ENCODE measurements at places on chromosomes 7 and 10. TPM values are rescaled to one million over a fixed set of nuclear protein-coding genes. Genes with fewer than 3 reads are reported as not detected.

CHN2 gene
- not detected for total RNA-seq

DGKB gene
- not detected for total RNA-seq

PPP1R17 gene
- total RNA-seq: not detected

GRM3 gene
- not detected for total RNA-seq

GRM8 gene
- not detected for total RNA-seq

PIK3AP1 gene
- 4.5 TPM for total RNA-seq

IDI1 gene
- total RNA-seq: 75.5 TPM

ADAM12 gene
- 43.4 TPM for total RNA-seq

ANKRD30A gene
- total RNA-seq: not detected

PDE1C gene
- 43.5 TPM for total RNA-seq

HTR7 gene
- 20.5 TPM for total RNA-seq

PPP1R9A gene
- total RNA-seq: 0.25 TPM

TMEM196 gene
- not detected for total RNA-seq

NDUFB8 gene
- total RNA-seq: 184 TPM

CXCL12 gene
- total RNA-seq: 0.81 TPM

FAM180A gene
- total RNA-seq: 3.4 TPM

ZNF735 gene
- total RNA-seq: not detected

- DNase-seq: no peak
Measured at GRCh38 chr7:26553582-26553981, 261.9 kb downstream of the SNX10 start.

GRCh38 chr7:92797693-92798092 is 38.7 kb downstream of the CDK6 start:
- DNase-seq: peak; percentile 80

GRCh38 chr10:8499312-8499711 is 444.8 kb downstream of the GATA3 start:
- peak; percentile 23 for DNase-seq

- DNase-seq: no peak
Measured at GRCh38 chr10:118148247-118148646, 101.5 kb upstream of the RAB11FIP2 start.

DNA sequence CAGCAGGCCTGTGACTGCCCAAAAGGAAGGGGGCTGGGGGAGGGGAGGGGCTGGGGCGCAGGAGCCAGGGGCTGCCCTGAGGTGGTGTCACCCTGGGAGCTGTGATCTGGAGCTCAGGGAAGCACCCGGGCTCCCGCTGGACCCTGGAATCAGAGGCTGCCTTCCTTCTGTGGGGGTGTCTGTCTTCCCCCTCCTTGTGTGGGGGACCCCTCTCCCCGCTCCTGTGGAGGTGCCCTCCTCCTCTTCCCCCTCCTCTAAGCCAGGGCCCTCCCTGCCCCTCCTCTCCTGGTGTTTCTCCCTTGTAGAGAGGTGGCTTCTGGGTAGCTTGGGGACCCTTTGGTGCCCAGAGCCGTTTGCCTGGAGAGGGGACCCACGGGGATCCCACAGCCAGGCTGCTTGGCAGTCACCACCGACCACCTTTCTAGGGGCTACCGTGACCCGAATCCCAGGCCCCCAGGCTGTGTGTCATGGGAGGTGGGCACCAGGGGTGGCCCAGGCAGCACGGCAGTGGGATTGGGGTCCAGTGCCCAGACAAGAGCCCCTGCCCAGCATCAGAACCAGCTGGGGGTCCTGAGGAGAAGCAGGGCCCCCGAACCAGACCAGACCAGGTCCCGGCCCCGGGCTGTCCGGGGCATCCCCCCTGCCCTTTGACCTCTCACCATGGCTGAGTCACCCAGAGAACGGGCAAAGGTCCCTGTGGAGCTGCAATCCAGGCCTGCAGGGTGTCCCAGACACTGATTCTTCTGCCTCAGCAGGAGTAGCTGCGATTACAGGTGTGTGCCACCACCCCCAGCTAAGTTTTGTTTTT is 741 bp downstream of the PRAP1 start:
- no peak for DNase-seq

- DNase-seq: no peak
Measured at GRCh38 chr7:51456-52068, 140.8 kb upstream of the FAM20C start.

DNA sequence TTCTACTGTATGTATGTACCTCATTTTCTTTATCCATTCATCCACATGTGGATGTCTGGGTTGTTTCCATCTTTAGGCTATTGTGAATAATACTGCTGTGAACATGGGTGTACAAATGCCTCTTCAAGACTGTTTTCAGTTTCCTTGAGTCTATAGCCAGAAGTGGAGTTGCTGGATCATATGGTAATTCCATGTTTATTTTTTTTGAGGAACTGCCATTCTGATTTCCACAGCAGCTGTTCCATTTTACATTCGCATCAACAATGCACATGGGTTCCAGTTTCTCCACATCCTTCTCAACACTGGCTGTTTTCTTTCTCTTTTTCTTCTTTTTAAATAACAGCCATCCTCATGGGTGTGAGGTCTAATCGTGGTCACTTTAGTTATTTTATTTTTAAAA is 69.9 kb upstream of the CTBP2 start:
- no peak for DNase-seq

DNA sequence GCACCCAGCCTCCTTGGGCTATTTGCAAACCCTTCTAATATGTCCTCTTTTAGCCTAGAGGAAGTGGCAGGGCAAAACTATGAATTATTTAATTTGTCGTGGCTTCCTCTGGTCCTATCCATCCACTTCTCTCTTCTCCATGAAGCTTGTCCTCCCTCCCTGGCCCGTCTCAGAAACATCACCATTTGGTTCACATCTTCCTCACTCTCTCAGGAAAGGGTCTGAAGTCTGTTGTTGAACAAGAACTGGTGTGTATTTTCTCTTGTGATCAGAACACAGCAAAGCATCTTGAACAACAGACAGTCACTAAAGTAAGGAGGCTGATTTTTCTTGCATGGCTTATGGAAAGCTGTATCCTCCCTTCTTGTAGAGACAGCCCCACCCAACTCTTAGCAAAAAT is 550.1 kb upstream of the NRP1 start:
- no peak for DNase-seq

DNA sequence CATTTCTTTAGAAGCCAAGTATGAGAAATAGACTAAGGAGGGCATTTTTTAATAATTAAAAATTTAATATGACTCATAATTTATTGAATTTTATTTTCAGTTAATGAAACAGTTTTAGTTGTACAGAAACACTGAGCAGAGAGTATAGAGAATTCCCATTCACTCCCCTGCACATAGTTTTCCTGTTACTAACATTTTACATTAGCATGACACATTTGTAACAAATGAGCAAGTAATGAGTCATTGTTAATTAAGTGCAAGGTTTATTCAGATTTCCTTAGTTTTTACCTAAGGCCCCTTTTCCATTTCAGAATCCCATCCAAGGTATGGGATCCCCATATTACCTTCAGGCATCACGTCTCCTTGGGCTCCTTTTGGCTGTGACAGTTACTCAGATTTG is 271.5 kb upstream of the FZD8 start:
- peak; percentile 69 for DNase-seq

GRCh38 chr10:124898471-124898870 is 43.5 kb upstream of the ZRANB1 start:
- no peak for DNase-seq

GRCh38 chr7:32161708-32162107 is 91.5 kb upstream of the PDE1C start:
- DNase-seq: peak; percentile 96

- DNase-seq: peak; percentile 8
Measured at GRCh38 chr7:24786306-24786705, 29.0 kb upstream of the GSDME start.

- DNase-seq: no peak
Measured at GRCh38 chr10:1381339-1381738, 325.2 kb downstream of the WDR37 start.

- no peak for DNase-seq
Measured at GRCh38 chr10:49151025-49151445, 17.2 kb upstream of the FAM170B start.

DNA sequence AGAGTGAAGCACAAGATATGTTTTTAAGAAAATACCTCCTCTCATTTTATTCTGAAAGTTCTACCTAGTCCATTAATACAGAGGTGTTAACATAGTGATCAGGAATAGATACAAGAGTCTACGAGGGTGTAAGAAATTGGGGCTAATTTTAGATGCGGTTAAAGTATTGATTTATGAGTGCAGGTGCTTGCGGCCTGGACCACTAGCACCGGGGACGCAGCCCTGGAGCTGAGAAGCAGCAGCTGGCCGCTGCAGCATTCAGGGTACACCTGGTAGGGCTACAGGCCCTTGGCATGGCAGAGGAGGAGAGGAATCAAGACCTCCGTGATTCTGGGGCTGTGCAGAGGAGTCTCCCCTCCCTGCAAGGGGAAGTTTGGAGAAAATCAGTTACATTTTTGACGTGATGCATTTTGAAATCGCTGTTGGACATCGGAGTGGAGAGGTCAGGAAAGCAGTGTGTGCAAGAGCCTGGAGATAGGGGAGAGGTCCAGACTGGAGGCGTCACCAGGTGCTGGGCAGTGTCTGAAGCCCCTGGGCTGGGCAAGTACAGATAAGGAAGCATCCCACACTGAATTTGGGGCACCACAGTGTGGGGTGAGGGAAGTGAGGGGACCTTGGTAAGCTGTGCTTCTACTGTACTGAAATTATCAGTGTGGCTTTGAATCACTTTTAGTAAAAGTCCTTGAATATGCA is 112.3 kb downstream of the VWC2 start:
- no peak for DNase-seq

- no peak for DNase-seq
Measured at GRCh38 chr10:49426490-49427360, 30.8 kb upstream of the DRGX start.

GRCh38 chr10:28783087-28783486 is 105.8 kb downstream of the BAMBI start:
- no peak for DNase-seq

DNA sequence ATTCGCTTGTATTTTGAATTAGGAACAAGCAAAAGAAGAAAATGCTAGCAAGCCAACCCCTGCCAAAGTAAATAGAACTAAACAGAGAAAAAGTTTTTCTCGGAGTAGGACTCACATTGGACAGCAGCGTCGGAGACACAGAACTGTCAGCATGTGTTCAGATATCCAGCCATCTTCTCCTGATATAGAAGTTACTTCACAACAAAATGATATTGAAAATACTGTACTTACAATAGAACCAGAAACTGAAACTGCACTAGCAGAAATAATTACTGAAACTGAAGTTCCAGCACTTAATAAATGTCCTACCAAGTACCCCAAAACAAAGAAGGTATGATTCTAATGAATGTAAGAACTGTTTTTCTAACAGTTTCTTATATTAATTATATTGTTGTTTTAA is 87.9 kb downstream of the KMT2E start:
- DNase-seq: no peak

DNA sequence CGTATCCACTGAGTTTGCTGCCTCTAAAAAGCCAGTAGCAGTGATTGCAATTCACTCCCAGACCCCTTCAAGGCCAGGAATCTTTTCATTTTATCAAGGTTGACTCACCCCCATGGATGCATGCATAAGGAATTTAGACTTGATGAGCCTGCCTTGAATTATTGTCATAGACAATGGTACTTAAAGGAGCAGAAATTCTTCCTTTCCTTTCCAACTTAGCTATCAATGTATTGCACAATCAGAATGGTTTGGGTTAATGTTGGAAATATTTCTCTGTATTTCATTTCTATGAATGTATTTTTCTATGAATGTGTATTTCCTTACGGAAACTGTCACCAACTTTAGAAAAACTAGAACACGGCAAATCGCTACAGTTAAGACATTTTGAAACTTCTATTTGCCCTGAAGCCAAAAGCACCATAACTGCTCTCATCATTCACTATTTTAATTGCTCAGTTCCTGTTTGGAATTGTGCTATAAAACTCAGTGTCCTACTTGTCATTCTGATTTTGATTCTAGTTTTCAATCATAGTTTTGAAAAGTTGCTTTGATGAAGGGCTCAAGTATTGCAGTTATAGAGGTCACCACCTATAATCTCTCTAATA is 355.7 kb upstream of the AKR1E2 start:
- peak; percentile 74 for DNase-seq

- DNase-seq: no peak
Measured at GRCh38 chr7:133550145-133550544, 297.3 kb downstream of the EXOC4 start.

- no peak for DNase-seq
Measured at GRCh38 chr10:113948048-113948447, 93.6 kb downstream of the NHLRC2 start.

DNA sequence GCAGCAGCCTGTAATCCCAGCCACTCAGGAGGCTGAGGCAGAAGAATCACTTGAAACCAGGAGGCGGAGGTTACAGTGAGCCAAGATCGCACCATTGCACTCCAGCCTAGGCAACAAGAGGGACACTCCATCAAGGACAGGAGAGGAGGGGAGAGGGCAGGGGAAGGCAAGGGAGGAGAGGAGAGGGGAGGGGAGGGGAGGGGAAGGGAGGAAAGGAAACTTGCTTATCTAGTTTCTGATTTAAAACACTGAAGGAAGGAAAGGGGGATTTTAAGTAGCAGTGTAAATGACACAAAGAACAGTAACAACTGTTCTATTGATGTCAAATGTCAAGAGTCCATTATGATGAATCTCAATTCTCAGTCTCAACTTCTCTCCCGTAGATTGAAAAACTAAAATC is 43.7 kb downstream of the SRPK2 start:
- no peak for DNase-seq
